ENCODE measurements at places on chromosomes 3 and 15. TPM values are rescaled to one million over a fixed set of nuclear protein-coding genes. Genes with fewer than 3 reads are reported as not detected.

DNA sequence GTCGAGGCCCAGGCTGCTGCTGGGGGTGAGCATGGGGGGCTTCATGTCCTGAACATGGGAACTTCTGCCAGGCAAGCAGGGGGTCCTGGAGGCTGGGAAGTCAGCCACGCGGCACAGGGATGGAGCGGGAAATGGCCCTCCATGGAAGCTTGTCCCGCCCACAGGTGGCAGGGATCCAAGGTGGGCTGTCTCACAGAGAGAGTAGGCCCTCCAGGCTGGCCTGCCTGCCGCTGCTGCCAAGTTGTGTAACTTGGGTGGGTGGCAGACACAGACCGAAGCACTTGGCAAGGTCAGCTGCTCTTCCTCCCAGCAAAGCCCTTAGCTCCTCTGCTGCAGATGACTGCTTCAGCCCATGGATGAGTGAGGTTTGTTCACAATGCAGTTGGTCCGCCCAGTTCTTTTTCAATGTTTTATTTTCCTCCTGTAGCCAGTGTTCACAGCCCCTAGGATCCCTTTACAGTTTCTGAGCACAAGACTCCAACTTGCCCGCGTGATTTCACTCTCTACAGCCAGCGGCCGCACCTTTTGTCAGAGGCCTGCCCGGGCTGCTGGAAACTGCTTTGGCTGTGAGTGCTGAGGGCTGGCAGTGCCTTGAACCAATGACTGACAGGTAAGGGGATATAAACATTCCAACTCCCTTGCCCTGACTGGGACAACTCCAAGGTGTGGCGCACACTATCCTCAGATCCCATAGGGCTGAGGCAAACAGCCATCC is 26.7 kb downstream of the HCN4 start:
- no peak for DNase-seq

Gene NPRL2
- total RNA-seq, result 16.7 TPM

Gene PRRT3
- 0.57 TPM for total RNA-seq

Gene LRRC34
- 1.6 TPM for total RNA-seq

DNA sequence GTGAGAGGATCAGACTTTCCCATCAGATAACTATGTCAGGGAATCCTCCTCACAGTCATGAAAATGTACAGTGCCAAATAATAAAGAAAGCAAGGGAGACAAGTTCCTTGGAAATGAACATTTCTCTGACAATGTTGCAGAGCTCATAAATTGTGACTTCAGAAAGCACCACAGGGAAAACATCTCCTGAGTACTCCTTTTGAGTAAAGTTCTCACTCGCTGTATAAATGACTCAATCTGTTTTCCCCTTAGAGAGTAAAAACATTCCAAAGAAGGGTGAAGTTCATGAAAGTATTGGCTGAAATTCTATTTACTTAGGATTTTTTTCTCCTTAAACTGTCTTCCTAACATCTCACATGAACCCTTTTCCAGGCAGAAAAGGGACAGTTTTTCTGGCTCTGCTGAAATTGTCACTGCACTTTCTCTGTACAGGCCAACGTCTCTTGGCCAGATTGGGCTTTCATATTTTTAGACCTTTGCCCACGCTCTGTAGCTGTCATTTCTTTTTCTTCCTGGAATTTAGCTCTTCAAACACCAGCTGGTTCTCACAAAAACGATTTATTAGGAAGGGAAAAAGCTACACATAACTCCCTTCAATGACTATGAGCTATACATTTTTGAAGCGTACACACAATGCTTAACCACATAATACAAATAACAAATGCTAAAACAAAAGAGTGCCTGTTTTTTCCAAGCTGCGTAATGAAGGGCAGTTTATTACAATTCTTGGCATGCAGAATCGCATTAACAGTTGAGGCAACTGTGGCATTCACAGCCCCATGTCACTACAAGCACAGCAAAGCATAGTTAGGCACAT is 216.1 kb downstream of the ATP8B4 start:
- DNase-seq, result no peak

- DNase-seq, result no peak
These were observed 26.0 kb downstream of the FBXW12 start for GRCh38 chr3:48397767-48398681.

Gene CPA3
- 3.3 TPM for total RNA-seq

GRCh38 chr3:108595321-108595720 is 5.8 kb downstream of the DZIP3 start:
- no peak for DNase-seq

Gene LDHAL6B
- not detected for total RNA-seq

Gene HRG
- total RNA-seq, result not detected

DNA sequence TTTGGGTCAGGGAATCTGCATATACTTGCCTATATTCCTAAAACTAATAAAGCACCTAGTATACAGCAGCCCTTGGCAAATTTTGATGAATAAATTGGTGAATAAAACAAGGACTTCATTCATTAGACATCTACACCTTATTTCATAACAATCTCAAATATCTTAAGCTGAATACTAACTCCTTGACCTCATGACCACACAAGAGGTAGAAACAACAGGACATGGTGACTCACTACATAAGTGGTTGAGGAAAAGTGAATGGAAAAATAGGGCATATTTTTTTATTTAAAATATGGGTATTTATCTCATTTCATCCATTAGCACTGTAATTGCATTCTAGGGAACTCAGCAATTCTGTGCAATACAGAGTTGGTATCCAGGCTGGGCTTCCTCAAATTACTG is 7.8 kb upstream of the STAC start:
- no peak for DNase-seq

DNA sequence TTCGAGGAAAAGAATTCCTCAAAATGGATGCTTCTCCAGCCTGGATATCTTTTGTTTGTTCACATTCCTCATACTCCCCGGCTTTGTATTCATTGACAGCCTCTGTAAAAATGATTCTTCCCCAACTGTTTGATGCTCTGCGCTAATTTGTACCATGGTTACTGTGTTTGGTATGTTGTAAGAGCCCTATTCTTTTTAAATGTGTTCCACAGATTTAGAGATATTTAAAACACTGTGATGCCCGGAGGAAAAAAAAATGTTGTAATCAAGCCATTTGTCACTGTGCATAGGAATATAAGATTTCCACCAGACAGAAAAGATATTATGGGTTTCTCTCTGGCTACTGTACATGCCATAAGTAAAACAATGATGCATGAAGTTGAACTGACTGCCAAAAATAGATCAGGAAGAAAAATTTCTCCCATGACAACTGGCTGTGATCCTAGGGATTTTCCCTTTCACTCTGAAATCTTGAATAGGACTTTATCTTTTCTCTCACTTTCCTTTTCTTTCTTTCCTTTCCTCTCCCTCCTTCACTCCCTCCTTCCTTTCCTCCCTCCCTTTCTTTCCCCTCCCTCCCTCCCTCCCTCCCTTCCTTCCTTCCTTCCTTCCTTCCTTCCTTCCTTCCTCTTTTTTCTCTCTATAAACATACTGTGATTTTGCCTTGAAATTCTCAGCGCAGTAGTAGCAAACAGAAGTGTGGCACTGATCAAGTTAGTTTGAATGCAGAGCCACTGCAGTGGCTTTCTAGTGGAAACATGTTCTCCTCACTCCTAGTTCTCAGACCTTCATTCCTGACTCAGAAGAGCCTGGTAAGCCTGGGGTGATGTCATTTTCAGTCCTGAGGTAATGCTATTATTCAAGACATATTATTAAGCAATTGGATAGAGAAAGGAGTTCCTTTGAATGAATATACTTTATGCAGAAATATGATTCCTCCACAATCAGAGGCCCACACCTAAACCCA is 254.9 kb upstream of the TBL1XR1 start:
- no peak for DNase-seq

DNA sequence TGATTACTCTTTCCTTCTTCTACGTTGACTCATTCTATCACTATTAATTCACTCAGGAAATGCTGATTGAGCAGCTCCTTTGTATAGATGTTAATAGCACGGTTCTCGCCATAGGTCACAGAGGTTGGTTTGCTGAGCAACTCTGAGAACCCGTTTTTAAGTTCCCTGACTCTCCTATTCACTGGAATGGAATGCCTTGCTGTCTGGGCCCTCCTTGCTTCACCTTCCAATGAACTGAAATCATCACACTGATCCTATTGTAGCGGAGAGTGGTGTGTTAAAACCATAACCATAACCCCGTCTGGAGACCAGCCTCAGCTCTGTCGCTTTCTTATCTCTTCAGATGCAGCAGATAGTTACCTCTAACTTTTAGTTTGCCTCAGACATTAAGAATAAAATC is 323.6 kb downstream of the GABRB3 start:
- no peak for DNase-seq

GRCh38 chr3:30473374-30474051 is 132.9 kb upstream of the TGFBR2 start:
- no peak for DNase-seq

Gene ADAMTS7
- 32.1 TPM for total RNA-seq

- DNase-seq, result no peak
These were observed 331.5 kb upstream of the SLCO3A1 start for GRCh38 chr15:91521996-91522395.

GRCh38 chr15:95327661-95328060 is 1002.8 kb upstream of the NR2F2 start:
- no peak for DNase-seq

DNA sequence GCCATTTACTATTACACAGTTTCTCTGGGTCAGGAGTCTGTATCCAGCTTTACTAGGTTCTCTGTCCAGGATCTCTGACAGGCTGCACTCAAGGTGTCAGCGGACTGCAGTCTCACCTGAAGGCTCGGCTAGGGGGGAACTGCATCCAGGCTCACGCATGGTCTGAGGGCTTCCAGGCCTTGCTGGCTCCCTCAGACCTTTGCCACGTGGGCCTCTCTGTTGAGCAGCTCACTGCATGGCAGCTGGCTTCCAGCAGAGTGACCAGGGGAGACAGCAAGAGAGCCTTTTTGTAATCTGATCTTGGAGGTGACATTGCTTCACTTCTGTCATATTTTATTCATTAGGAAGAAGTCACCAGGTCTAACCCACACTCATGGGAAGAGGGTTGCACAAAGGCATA is 152.3 kb downstream of the CACNA2D3 start:
- no peak for DNase-seq

Gene HDDC3
- total RNA-seq, result 18.9 TPM

DNA sequence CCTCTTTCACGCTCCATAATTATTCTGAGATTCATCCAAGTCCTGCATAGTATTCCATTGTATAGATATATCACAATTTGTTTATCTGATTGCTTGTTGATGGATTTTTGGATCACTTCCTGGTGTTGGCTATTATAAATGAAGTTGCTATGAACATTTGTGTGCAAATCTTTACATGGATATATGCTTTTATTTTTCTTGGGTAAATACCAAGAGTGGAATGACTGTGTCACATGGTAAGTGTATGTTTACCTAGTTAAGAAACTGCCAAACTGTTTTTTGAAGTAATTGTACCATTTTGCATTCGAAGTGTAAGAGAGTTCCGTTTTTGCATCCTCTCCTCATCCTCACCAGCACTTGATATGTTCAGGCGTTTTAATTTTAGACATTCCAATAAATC is 34.6 kb upstream of the ROPN1 start:
- no peak for DNase-seq

Gene ROPN1
- total RNA-seq, result not detected

Gene CDHR4
- total RNA-seq, result not detected

Gene COL6A5
- not detected for total RNA-seq

Gene ZPLD1
- total RNA-seq, result not detected

DNA sequence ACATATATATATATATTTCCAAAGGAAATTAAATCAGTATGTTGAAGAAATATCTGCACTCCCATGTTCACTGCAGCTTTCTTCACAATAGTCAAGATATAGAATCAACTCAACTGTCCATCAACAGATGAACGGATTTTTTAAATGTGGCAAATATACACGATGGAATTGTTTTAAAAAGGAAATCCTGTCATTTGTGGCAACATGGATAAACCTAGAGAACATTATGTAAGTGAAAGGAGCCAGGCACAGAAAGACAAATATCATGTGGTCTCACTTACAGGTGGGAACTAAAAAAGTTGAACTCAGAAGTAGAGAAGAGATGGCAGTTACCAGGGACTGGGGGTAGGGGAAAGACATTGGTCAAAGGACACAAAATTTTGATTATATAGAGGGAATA is 253.7 kb downstream of the ULK4 start:
- no peak for DNase-seq

Gene C2CD4A
- total RNA-seq, result not detected

GRCh38 chr3:117282566-117282965 is 573.0 kb downstream of the TUSC7 start:
- no peak for DNase-seq

Gene NTRK3
- 5.1 TPM for total RNA-seq

DNA sequence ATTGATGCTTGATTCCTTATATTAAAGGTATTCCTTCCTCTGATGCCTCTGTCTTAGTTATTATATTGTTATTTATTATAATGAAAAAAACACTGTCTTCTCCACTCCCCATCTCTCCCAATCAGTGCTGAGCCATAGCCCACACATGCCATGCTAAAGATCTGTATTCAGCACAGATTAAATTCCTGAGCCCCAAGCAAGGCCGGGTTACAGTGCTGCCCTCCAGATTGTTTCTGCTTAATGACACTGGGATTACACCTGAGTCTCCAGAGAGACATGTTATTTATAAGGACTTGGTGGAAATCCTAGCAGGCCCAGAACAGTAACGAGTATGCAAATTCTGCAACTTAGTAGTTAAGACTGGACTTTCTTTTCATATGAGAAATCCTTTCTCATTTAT is 305.9 kb upstream of the UMPS start:
- no peak for DNase-seq

Gene SNX22
- total RNA-seq, result 7.4 TPM

DNA sequence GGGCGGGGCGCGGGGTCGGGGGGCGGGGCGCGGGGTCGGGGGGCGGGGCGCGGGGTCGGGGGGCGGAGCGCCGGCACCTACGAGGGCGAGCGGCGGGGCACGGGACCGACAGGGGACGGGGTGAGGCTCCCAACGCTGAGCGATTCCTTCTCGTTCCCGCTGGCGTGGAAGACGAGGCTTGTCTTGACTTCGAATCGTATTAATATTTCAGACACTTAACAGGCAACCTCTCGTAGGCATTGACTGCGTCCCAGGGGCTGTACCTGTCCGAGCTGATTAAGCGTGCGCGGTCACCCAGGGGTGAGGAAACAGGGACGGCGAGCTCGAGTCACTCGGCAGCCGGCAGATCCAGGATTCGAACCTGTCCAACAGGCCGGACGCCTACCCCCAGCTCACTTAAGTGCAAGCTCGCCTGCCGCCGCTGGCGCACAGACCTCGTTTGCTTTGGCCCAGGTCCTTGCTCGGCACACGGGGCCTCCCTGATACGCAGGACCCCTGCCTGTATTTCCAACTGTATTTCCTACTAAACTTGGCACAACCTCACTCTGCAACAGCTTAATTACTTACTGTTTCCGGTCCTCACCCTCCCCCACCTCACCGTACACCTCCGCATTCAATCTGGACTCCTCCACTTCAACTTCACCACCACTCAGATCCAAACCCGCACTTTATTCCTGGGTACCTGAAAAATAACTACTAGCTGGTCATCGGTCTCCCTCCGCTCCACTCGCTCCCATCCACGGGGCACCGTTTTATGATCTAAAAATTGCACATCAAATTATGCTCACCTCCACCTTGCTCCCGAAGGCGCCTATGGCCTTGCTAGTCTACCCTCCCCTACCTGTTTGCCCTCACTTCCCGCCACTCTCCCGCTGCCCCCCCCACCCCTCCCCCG is 722 bp upstream of the ZXDC start:
- no peak for DNase-seq
